ENCODE measurements at places on chromosomes 5 and 9. TPM values are rescaled to one million over a fixed set of nuclear protein-coding genes. Genes with fewer than 3 reads are reported as not detected.

Gene PCDHB3
- total RNA-seq = 0.21 TPM

DNA sequence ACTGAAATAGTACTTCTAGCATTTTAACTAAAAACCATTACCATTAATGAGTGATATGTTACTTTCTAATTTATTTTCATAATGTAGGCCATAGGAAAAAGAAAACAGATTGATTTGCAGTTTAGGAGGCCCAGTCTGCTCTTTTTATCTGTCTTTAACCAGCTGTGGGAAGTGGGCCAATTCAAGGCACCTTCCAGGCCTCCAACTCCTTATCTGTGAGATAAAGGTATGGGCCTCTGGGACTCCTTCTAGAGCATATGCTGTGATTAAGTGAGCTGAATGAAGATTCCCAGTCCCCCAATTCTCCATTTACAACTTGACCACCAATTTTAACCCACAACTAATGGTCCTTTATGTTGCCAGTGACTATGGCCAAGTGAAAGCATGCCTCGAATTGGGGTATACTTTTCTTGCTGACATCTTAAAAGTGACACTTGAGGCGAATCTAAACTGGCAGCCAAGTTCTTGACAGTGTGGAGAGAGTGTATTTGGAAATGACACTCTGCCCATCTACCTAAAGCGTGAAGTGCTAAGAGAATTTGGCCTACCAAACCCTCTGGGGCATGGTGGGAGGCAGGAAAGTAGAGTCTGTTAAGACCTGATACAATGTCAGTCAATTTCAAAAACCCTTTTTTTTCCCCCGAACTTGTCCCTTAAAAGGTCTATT, 88.3 kb downstream of the PIK3R1 start:
- DNase-seq = no peak

GRCh38 chr9:7212101-7212500, 454.3 kb downstream of the KDM4C start:
- DNase-seq = no peak

GRCh38 chr9:6054280-6055099, 39.1 kb upstream of the RANBP6 start:
- peak; percentile 59 for DNase-seq

- no peak for DNase-seq
Measured at GRCh38 chr9:19223724-19224123, 6.8 kb upstream of the DENND4C start.
